Stimulated activated CD4-positive, alpha-beta T cell treated with anti-CD3 and anti-CD28 coated beads, Interleukin-1b, Interleukin-23, amount 100 ng/mL, for 4 hours (primary cell): ENCODE measurements at places on chromosomes 1 and 21.
A peak's percentile ranks its signal among the peaks of the same experiment; 100 is the strongest.

- no peak for DNase-seq
Measured at GRCh38 chr1:150282558-150282958, 204 bp downstream of the CIART start.

DNA sequence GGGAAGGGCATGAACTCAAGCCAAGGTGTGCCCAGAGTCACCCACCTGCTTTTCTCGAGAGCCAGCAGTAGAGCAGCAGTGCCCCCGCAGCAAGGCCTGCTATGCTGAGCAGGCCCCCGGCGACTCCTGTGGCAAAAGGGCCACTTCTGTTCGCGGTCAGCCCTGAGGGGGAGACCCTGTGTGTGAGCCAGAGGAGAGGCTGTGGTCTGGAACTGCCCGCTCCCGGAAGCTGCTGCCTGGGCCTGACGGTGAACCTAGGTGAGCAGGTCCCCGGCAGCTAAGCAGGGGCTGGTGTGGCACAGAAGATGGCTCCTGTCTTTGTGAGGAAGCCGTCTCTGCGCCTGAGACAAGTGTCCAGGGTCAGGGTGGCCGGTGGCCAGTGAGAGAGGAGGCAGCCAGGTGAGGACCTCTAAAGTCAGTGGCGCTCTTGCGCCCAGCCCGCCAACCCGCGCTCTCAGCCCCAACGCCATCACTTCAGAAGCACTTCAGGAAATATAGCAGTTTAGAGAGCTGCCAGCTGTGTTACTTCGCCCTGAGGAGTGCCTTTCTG lies 31.9 kb downstream of the FCRL5 start:
- no peak for DNase-seq

DNA sequence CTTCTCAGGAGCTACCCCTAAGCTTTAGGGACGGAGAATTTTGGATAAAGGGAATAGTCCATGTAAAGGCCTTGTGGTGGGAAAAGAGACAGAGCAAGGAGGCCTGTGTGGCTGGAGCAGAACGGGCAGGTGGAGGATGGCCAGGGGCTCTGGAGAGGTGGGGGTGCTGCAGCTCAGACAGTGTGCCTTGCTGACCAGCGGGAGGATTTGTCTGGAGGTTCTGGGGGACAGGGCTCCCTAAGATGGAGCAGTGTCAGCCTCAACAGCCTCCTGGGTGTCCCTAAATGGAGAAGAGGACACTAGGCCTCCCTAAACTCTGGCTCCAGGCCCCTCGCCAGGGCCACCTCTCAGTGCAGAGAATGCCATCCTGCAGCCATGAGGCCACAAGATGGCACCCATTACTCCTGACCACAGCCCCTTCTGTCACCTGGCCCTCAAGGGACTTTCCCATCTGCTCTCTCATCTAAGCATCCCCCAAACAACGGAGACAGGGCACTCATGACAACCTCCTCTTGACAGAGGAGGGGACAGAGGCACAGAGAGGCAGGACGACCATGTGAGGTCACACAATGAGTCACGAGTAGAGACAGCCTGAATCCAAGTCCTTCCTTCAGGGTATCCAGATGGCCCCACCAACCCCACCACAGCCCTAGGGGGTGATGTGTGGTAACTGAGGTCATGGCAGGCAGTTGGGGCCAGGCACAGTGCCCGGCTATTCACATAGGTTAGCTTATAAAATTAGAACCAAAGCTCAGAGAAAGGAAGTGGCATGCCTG lies 94.7 kb downstream of the DMRTB1 start:
- DNase-seq: no peak

DNA sequence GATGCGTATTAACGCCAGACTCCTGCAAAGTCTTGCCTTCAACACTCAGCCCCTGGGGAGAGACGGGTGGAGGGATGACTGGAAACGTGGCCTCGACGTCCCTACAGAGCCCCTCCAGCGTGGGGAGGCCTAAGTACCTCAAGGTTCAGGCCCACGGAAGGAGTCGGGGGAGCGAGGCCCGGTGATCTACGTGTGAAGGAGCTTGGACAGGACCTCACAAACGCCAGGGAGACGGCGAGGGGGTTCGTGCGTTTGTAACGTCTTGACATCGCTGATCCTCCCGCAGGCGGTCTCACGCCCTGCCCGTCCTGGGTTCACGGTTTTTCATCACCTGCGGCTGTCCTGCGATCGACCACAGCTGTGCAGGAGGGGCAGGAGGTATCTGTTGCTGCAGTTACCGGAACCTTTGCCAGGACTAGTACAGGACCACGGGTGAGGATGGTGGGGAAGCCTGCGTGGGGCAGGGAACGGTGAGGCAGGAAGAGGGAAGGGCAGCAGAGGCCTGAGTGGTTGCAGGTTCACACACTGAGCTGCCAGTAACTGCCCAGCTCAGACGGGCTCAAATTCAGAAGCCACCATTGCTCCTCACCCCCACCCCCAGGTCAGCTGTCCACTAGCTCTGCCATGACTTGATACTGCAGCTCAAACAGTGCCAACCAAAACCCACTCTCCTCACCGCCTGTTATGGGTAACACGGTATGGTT lies 889 bp upstream of the CCNL2 start:
- DNase-seq: no peak

- DNase-seq: no peak
Measured at GRCh38 chr1:200886594-200886993, 8.1 kb upstream of the INAVA start.

- no peak for DNase-seq
Measured at GRCh38 chr1:36511804-36512798, 29.4 kb upstream of the CSF3R start.

GRCh38 chr1:38018864-38019343 lies 6.4 kb downstream of the UTP11 start:
- DNase-seq: no peak

DNA sequence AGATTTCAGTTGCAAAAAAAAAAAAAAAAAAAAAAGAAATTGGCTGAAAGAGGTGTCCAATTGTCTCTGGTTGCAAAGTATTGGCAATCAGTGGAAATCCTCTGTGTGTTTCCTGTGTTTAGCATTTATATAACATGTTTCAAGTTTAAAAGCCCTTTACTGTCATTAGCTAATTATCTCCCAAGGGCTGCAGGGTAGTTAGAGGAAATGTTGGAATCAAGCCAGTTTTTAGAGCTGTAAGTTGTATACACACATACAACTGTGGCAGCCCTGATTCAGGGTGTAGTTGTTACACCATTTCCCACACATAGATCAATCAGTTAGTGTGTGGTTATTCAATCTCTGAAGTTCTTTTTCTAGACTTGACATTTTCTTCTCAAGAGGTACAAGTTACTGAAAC lies 8.9 kb upstream of the ZNF326 start:
- no peak for DNase-seq

GRCh38 chr21:38561205-38561604 lies 62.9 kb upstream of the ERG start:
- no peak for DNase-seq

DNA sequence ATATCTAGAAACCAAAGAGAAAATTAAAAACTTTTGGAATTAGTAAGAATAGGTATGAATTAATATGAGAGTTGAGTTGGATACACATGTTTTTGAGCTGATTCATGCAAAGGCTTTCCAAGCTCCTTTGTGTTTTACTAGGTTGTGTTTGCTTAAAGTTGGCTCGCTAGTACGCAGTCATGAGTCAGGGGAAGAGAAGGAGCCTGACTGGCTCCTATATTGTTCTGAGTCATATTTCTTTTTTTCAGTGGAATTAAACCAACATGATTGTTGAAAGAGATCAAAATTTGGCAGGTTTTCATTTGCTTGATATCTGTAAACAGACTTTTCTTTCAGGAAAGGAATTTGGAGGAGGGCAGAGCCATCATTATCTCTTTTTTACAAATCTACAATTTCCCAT lies 66.7 kb downstream of the MAGI3 start:
- no peak for DNase-seq

- no peak for DNase-seq
Measured at GRCh38 chr1:219427989-219428388, 184.9 kb downstream of the ZC3H11B start.

DNA sequence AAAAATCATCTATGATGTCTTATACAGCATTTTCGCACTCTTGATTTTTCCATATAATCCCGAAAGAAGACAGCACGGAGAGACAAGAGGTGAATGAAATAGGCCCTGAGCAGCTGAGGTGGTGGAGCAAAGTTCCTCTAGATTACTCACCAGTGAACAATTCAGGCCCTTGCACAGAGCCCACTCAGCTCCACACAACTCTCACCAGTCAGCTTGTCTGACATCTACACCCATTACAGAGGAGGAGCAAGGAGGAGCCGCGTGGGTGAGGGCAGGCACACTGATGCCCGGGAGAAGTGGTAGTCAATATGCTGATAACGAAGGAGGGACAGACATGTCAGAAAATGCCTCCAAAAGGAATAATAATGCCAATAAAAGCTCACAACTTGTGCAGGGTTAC lies 59.9 kb downstream of the DNM3 start:
- no peak for DNase-seq

GRCh38 chr1:220681220-220681880 lies 8.8 kb upstream of the C1orf115 start:
- no peak for DNase-seq

GRCh38 chr1:21337010-21337437 lies 46.8 kb upstream of the ECE1 start:
- DNase-seq: no peak

DNA sequence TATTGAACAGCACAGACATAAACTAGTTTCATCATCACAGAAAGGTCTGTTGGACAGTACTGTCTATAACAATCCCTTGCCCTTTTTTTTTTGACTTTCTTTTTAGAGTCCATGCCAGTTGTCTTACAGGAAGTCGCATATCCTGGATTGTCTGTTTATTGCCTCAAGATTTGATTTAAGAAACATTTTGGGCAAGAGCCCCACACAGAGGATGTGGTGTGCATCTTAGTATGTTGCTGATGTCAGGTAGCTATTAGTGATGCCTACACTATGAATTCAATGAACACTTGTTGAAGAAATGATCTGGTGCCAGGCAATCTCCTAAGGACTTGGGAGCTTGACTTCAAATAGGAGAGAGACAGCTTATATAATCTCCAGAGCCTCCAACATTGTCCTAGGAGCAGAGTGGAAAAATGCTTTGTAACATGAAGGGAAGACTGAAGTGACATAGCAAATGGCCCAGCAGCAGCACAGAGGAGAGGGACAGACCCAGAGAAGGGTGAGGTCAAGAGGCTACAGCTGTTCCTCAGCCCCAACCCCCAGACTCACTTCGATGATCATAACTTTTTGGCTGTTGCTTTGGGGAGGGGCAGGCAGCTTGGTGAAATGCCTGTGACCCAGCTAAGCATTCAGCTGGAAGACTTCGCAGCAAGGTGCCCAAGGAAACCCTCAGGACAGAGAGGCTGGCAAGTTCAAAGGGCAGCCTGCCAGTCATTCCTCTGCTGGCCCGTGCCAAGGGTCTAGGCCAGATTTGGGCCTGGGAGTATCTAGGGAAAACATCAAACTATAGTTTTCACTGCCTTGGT lies 7.5 kb upstream of the RAB29 start:
- DNase-seq: no peak

DNA sequence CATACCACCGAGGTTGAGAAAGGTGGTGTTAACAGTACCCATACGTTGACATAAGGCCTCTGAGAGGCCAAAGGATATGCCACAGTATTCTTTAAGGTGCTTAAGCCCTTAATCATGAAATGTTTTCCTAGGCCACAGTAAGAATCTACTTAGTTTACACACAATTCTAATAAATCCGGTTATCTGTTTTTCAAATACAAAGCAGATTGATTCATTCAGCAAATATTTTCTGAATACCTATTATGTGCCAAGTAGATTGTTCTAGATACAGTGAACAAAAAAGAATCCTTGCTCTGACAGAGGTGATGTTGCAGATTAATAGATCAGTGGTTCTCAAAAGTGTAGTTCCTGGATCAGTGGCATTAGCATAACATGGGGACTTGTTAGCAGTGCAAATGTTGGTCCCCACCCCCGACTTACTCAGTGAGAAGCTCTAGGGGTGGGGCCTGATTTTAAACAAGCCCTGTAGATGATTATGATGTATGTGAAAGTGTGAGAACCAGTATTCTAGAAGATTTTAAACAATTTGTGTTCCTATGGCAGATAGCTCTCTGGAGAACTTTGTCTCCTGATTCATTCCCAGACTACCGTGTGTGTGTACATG lies 61.6 kb downstream of the NFIA start:
- no peak for DNase-seq

DNA sequence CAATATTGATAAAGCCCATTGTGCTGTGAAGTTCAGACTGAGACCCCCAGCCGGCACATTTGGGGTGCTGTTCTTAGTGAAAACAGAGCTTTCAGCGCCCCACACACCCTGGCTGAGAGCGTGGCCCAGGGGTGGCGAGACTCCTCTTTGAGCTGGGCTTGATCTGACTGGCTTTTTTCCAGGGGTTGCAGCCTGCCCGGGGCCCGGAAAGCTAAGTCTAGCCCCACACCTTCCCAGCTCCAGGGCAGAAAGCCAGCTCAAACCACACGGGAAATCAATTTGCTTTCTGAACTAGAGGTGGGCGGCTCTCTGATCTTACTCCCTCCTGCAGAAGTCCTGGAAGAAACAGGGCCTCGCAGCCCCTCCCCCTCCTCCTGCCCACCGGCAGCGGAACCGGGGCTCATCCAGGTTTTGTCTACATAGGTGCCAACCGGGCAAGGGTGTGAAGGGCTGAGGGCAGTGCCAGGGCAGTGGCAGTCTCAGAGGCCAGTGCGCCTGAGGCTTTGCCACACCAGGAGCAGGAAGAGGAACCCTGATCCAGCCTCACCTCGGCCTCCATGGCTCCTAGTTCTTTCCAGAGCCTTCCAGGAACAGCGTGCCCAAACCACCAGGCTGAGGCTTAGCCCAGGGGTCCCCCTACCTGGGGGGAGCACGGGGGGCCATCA lies 155.3 kb downstream of the NPHP4 start:
- DNase-seq: no peak

DNA sequence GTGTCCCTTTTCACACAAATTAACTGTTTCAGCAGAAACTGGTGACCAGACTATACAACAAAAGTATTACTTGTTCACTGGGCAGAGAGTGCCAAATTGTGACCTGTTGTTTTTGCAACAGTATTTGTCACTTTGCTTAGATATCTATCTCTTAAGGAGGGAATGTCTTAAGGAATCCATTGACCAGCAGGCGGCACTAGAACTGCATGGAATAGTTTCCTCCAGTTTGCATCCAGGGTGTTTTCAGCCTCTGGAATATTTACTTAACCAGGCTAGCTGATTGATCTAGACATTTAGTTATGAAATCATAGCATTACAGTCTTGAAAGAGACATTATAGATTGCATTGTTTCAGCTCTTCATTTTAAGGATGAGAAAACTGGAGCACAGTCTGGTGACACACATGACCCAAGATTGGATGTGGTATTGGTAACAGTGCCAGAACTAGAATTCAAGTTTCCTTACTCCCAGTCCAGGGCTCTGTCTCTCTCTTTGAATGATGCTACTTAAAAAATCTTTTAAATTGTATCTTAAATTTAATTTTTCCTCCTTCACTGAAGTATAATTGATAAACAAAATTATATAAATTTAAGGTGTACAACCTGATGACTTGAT lies 16.9 kb downstream of the RPTN start:
- DNase-seq: no peak

DNA sequence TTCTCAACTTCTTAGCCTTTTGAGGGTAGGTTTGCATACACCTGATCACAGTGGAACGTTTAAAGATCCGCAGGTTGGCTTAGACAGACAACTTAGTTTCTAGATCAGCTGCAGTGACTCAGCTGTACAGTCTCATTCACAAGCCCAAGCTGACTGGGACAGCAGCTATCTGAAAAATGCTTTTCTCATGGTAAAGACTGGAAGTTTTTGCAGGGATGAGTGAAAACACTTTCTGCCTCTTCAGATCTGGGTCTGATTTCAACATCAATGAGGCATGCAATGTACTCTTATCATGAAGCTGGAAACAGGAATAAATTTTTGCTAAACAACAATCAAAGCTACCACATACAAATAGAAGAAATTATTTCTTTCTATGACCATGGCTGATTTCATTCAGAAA lies 61.1 kb upstream of the PTBP2 start:
- no peak for DNase-seq

GRCh38 chr1:1779691-1780597 lies 1.7 kb upstream of the NADK start:
- DNase-seq: peak; percentile 23
